KBM-7 (cell line): ENCODE measurements at places on chromosomes 16 and 17.
A peak's percentile ranks its signal among the peaks of the same experiment; 100 is the strongest.

DNA sequence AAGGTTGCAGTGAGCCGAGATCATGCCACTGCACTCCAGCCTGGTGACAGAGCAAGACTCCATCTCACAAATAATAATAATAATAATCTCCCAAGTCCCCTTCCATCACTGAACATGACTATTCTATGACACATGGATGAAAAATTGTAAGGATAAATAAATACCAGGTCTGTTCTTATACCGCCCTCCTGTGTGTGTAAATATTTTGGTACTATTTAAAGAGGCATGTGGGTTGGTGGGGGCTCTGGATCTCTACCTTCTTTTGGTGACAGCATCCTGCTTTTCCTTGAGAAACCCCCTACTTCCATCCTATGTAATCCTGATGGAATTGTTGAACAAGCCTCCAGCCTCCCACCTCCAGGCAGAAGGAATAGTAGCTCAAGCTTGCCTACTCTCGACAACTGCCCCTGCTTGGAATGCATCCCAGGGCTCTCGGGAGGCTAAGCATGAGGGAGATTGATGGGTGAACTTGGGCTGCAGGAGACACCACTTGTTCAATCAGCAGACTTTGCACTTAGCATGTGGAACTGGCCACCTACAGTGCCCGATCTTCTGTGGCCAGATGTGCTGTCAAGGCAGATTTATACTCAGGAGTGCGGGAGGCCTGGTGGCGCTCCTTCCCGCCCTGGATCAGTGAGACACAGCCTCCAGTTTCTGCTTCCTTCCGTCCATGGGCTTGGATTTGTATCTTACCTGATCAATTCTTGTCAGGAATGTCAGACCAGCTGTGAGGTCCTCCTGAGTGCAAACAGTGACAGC, 287.4 kb downstream of the SLC39A11 start:
- no peak for DNase-seq

DNA sequence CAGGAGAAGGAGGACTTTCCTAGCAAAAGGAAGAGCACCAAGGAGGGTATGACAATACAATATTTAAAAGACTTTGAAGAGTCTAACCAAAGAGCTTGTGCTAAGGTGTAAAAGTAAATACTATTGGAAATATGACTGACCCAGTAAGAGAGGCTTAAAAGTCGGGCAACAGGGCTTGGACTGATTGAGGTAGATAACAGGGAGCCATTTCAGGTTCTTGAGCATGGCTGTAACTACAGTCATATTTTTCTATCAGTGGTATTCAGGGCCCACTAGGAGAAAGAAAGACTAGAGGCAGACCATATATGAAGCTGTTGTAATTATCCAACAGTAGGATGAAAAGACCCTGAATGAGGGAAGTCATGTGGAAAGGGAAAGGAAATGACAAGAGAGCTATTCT, 62.3 kb downstream of the SMURF2 start:
- no peak for DNase-seq

DNA sequence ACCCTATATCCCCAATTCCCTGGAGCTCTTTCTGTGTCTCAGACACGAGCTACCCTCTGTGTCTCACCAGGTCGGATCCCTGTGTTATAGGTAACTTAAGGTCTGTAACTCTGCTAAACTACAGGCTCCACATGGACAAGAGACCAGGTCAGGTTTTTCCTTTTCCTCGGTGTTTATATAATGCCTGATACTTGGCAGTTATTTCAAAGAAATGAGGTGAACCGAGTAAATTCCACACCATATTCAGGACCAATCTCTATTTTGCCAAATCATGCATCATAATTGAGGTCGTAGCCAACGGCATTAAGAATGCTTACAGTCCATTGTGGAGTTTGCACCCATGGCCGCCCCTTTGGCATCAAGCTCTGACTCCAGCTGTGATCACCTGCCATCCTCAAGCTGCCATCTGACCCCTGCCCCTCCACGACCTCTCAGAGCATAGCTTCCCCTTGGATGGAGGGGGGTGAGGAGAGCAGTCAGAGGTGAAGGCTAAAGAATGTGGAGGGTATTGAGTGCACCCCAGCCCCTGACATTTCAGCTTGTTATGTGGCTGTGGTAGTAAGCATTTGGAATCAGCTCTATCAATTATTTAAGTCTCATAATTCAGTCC, 434.7 kb upstream of the RBFOX1 start:
- DNase-seq: no peak

- peak; percentile 85 for DNase-seq
These were observed 90.6 kb downstream of the NXN start for GRCh38 chr17:888998-889441.

DNA sequence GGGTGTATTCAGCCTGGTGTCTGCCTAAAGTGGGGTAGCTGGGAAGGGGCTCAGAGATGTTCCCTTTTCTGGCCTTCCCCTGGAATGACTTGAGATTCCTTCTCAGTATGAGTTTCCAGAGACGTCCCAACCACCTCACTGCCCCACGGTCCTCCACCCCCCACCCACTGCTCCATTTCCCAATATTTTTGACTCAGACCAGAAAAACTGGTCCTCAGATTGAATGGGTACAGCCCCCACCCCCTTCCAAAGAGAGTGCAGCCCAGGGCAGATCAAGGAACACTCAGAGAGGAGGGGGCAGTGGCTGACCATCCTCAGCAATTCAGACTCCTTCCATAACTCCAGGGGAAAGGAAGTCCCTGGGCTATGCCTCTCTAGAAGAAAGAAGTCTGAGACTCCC, 3.2 kb downstream of the ACLY start:
- no peak for DNase-seq

GRCh38 chr17:30391534-30391933, 12.8 kb downstream of the CPD start:
- no peak for DNase-seq

GRCh38 chr17:18064053-18064452, 23.7 kb upstream of the DRG2 start:
- DNase-seq: peak; percentile 18

DNA sequence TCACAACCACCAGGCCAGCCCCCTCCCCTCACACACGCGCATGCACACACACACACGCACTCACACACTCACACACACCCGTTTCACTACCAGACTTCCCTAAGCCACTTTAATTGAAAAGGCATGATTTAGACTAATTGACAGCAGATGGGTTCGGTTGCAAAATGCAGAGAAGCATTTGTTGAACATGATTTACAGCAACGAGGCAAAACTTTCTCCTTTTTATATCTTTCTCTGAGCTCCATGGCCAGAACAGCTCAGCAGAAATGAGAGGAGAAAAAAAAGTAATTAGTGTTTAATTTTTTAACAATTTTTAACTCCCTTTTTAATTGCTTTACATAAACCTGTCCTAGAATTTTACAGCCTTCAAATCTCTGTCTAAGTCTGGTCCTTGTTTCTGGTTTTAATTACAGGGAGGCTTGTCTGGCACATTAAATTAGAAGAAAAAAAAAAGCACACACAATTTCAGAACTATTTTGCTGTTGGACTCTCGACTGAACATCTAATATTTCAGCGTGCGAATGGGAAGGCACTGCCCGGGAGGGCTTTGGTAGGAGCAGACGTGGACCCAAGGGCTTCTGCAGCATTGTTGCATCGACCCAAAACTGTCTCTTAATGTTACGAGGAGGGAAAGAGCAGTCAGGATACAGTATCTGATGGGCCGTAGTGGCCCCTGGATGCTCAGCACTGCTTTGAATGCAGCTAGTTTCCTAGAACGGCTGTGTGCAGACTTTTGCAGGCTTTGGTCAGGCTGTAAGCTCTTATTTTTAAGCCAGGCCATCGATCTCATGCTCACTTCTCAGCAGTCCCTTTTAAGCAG, 255.9 kb downstream of the SOX9 start:
- no peak for DNase-seq
